ENCODE measurements at places on chromosomes 2 and 18.

- DNase-seq = no peak
Observed at GRCh38 chr18:8031496-8031895, 464.4 kb downstream of the PTPRM start.

DNA sequence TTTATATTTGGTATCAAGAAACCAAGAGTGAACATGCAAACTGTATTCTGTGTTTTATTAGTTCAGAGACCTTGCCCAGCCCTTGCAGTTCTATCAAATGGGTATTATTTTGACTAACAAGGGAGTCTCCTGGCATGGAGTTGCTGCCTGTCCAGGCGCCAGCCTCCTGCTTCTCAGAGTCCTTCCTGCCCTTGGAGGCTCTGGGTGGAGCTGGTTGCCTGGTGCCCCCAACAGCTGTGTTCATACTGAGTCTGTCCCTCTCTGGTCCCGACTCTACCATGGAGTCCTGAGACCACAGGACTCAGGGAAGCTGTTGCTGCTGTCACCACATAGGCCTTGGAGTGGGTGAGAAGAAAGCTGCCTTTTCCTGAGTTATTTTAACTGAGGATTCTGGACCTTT is 26.3 kb upstream of the GREB1 start:
- no peak for DNase-seq

GRCh38 chr2:46983065-46983801 is 67.6 kb upstream of the MCFD2 start:
- no peak for DNase-seq

- DNase-seq = no peak
Observed at GRCh38 chr2:187478719-187479118, 30.7 kb upstream of the CALCRL start.

DNA sequence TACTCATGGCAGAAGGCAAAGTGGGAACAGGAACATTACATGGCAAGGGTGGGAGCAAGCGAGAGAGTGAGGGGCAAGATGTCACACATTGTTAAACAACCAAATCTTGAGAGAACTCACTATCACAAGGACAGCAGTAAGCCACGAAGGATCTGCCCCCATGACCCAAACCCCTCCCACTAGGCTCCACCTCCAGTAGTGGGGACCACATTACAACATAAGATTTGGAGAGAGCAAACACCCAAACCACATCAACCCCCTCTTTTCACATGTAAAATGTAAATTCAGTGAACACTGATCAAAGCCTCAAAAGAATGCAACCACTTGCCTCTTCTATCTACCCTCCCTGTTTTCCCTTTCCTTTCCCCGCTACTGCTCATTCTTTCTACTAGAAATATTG is 43.6 kb upstream of the TNP1 start:
- DNase-seq = no peak

DNA sequence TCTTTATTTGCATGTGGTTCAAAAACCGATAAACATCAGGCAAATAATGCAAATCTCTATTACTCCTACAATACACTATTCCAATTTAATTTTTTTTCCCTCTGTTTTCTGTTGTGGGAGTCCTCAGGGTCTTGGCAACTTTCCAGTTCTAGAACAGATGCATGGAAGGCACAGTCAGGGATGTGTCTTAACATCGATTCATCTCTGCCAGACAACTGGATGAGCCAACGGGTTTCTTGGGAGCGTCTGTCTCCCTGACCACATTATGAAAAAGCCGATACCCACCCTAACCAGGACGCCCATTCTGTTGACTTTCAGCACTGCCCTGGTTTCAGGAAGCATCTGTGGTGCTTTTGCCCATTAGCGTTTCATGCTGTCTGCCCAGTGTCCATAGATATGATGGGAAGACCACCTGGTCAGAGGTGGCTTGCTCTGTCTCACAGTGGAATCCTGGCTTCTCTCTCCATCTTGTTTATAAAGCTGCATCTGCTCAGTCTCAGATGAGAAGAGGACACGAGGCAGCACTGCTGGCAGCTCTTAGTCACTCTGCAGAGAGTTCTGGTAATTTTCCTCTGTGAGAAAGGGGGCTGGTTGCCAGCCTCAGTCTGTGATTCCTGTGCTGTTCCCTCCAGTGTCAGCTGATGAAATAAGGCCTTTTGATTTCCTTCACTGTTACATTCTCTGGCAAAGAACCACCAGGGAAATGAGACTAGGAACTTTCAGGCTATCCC is 57.9 kb upstream of the KCNE4 start:
- no peak for DNase-seq
